ENCODE measurements at places on chromosomes 2 and 18.

DNA sequence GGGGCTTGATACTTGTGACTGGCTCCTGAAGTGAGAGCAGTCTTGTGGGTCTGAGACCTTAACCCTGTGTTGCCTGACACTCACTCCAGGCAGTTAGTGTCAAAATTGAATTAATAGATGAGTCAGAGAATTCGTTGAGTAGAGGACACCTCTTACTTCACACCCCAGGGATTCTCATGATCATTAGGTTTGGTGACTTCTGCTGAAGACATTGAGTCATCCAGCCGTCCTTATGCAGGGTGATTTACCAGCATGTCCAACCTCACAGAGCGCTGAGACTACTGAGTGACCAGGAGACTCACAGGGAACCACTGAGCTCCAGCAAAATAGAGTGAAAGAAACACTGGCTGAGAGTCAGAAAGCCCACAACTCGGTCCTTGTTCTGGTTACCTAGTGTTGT lies 36.0 kb upstream of the EVA1A start:
- no peak for DNase-seq

DNA sequence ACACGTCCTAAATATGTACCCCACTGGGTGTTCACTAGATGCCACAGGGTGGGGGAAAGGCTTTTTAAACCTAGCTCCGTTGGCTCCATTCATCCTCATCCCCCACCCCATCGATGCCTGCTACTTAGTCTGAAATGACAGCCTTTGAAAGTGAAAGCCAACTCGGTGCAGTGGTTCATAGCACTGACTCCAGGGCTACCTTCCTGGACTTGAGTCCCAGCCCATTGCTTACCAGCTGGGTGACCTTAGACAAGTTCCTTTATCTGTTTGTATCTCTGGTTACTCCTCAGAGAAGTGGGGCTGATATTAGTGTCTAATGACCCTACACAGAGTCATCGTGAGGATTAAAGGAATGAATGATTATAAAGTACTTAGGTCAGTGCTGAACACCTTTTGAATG lies 24.4 kb downstream of the EHD3 start:
- DNase-seq, result no peak

- DNase-seq, result no peak
Measured at GRCh38 chr2:215948051-215948450, 65.3 kb downstream of the MREG start.

DNA sequence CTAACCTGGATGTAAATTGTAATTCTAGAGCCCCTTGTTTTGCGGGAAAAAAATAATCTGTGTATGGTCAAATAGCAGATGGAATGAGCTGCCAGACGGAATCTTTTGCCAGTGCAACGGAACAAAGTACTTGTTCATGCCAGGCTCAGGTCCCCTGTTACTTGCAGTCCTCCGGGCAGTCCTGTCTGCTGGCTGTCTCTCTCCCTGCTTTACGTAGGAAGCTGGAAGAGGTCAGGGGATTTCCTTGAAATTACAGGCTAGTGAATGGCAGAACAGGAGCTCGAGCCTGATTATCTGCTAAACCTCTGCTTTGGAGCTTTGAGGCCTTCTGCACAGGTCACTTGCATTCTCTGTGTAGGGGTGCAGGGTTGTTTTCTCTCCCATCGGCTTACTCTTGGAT lies 54.8 kb downstream of the LRRFIP1 start:
- DNase-seq, result no peak

GRCh38 chr2:5982903-5983265 lies 290.7 kb downstream of the SOX11 start:
- no peak for DNase-seq

- no peak for DNase-seq
Measured at GRCh38 chr2:133492719-133493380, 75.4 kb downstream of the NCKAP5 start.

DNA sequence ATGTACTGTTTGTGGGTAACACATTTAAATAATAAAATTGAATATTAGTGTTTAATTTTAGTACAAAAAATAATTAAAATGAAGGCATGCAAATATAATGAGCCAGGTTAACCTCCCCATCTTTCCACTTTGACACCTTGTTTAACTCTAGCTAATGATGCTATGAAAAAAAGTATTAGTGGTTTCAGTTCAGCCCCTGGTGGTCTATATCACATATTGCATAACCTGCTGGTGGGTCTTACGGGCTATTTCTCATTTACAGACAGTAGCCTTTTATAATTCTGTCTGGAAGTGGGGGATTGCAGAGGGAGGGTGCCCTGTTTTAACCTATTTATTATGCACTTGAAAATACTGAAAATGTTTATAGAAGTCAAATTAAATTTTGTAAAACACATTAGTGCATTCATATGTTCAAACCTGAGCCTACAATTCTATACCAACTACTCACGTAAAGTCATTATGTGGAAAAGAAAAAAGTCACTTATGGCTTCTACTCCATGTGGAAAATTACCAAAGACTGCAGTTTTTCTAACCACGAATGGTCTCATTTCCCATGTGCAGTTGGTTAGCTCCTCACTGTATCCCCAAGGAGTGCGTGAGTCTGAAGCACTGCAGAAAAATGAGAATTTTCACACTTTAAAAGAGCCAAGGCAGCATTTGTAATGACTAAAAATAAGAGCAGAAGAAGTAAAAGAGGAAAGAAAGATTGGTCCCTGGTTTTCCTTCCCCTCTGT lies 381.0 kb downstream of the MTX2 start:
- DNase-seq, result no peak

- no peak for DNase-seq
Measured at GRCh38 chr2:128778843-128779242, 460.2 kb upstream of the HS6ST1 start.

DNA sequence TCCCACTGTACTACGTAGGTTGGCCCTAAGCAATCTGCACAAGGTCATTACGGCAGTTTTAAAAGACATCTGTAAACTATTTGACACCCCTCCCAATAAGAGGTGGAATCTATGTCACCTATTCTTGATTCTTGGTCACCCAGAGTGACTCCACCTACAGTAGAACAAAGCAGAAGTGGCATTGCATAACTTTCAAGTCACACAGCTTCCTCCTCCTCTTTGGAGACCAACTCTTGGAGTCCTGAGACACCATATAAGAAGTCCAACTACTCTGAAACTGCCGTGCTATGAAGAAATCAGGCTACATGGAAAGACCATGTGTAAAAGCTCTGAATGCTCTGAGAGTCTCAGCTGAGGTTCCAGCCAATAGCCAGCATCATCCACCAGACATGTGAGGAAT lies 253.5 kb upstream of the CDH20 start:
- no peak for DNase-seq

Data from NCI-H1930 (cell line).